ENCODE measurements at places on chromosomes 5 and 9. TPM values are rescaled to one million over a fixed set of nuclear protein-coding genes. Genes with fewer than 3 reads are reported as not detected.

ACTL7A gene
- total RNA-seq = not detected

TMEM203 gene
- 32.9 TPM for total RNA-seq

NIPAL4 gene
- 9.9 TPM for total RNA-seq

GIN1 gene
- 3.9 TPM for total RNA-seq

SPATA6L gene
- total RNA-seq = 2.0 TPM

DENND1A gene
- 11.3 TPM for total RNA-seq

CCDC183 gene
- total RNA-seq = 0.31 TPM

PCDHA9 gene
- total RNA-seq = not detected

UBQLN1 gene
- 128 TPM for total RNA-seq

SLC34A1 gene
- not detected for total RNA-seq

IL3 gene
- total RNA-seq = not detected

EGR1 gene
- 12.5 TPM for total RNA-seq

IRX1 gene
- total RNA-seq = not detected

QRFP gene
- total RNA-seq = not detected

CTXN3 gene
- total RNA-seq = not detected

IL5 gene
- not detected for total RNA-seq

MARCHF11 gene
- total RNA-seq = not detected

PCDHGA12 gene
- total RNA-seq = not detected

MARCOL gene
- total RNA-seq = not detected

SPATA9 gene
- 0.09 TPM for total RNA-seq

N4BP3 gene
- 1.2 TPM for total RNA-seq

CCL21 gene
- total RNA-seq = not detected

LIFR gene
- 4.9 TPM for total RNA-seq

PCDHGA4 gene
- 0.10 TPM for total RNA-seq

WNT8A gene
- total RNA-seq = not detected

OR1L6 gene
- total RNA-seq = not detected

FCN2 gene
- total RNA-seq = not detected

SHISAL2B gene
- not detected for total RNA-seq

MCCC2 gene
- total RNA-seq = 42.9 TPM

PCA3 gene
- total RNA-seq = not detected

DBH gene
- not detected for total RNA-seq

ADCY2 gene
- total RNA-seq = not detected

ADAMTS19 gene
- total RNA-seq = not detected

CTSV gene
- total RNA-seq = 15.2 TPM

MAMDC4 gene
- 4.1 TPM for total RNA-seq

RPS23 gene
- total RNA-seq = 3,745 TPM

NUDT12 gene
- 1.9 TPM for total RNA-seq

NME5 gene
- not detected for total RNA-seq

MYMK gene
- not detected for total RNA-seq

TERT gene
- 3.5 TPM for total RNA-seq

BTF3 gene
- total RNA-seq = 1,023 TPM

LCN10 gene
- total RNA-seq = not detected

OR5C1 gene
- not detected for total RNA-seq

All from A549 treated with CpdA at 1 μM for 4 hours (cell line).